Fibroblast of skin of right quadriceps (primary cell): ENCODE measurements at places on chromosomes 3 and 15.

DNA sequence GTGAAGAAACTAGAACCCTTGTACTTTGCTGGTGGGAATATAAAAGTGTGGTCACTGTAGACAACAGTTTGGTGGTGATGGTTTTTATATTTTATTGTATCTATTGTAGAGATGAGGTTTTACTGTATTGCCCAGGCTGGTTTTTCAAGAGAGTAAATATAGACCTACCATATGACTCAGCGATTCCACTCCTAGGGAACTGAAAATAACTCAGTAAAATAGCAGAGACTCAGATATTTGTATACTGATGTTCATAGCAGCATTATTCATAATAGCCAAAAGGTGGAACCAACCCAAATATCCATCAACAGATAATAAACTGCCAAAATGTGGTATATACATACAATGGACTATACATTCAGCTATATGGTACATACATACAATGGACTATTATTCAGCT is 68.8 kb upstream of the IL12A start:
- DNase-seq = peak; percentile 78

DNA sequence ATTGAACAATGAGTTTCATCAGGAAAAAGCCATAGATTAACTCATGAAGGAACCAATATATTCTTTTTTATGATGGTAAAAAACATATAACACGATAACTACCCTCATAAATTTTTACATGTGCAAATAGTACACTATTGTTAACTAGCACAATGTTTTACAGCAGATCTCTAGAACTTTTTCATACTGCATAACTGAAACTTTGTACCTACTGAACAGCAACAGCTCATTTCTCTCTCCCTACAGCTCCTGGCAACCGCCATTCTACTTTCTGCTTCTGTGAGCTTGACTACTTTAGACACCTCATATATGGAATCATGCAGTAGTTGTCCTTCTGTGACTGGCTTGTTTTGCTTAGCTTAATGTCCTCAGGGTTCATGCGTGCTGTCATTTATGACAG is 235.4 kb downstream of the NFKBIZ start:
- DNase-seq = no peak

DNA sequence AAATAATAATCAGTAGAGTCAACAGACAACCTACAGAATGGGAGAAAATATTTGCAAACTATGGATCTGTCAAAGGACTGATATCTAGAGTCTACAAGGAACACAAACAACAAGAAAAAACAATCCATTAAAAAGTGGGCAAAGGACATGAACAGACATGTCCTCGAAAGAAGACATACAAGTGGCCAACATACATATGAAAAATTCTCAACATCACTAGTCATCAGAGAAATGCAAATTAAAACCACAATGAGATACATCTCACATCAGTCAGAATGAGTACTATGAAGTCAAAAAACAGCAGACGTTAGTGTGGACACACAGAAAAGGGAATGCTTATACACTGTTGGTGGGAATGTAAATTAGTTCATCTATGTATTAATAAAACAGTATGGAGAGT is 33.7 kb downstream of the SLC2A2 start:
- peak; percentile 57 for DNase-seq

DNA sequence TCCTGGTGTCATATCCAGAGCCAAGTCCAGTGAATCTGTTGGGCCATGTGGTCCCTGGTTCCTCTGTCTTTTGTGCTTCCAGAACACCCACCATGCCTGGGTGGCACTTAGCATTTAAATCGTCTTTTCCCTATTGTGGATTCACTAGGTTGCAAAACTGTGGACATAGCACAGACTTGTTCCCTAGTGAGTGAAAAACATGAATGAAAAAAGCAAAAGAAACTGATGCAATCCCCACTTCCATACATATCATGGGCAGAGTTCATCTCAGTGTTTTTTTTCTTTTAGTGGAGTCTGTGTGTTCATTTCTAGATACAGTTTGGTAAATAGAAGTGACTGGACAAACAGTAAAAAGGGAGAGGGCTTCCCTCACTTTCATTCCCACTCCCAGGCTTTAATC is 170.5 kb downstream of the SLCO3A1 start:
- no peak for DNase-seq

GRCh38 chr3:128235207-128235926 is 82.1 kb downstream of the EEFSEC start:
- no peak for DNase-seq

- DNase-seq = peak; percentile 25
Observed at GRCh38 chr15:25092661-25093060, 137.9 kb downstream of the SNRPN start.

DNA sequence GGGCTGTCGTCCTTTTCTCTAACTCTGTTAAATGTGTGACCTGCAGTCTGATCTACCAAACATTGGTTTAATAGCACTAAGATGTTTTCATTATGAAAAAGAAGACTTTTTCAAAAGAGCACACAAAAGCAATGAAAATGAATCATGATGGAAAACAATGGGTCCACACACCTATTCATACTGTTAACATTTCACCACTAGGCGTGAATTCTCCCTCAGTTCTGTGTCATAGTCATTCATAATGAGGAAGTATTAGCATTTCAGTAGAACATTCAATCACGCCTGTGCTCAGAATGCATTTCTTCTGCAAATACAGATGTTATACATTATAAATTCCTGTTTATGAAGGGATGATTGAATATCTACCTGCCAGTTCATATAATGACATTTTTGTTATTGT is 35.9 kb downstream of the EIF4E3 start:
- no peak for DNase-seq

DNA sequence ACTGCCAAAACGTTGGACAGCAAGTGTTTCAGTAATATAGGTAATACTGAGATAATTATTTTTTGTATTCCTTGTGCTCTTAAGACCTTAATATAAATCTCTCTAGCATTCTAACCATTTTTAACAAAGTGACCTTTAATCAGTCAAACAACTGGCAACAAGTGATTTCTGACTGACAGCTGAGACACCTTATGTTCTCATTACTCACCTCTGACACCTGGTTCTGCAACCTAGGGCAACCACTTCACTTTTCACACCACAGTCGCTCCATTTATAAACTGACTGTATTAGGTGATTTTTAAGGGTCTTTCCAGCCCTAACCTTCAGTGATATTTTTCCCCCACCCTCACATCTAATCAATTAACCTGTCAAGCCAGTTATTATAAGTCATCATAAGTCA is 60.4 kb upstream of the C15orf61 start:
- no peak for DNase-seq

- DNase-seq = no peak
Observed at GRCh38 chr3:127760791-127761440, 61.4 kb downstream of the MGLL start.
